ENCODE measurements at places on chromosomes 6 and 20.

GRCh38 chr6:1630212-1630770 lies 20.6 kb downstream of the FOXC1 start:
- DNase-seq: no peak

DNA sequence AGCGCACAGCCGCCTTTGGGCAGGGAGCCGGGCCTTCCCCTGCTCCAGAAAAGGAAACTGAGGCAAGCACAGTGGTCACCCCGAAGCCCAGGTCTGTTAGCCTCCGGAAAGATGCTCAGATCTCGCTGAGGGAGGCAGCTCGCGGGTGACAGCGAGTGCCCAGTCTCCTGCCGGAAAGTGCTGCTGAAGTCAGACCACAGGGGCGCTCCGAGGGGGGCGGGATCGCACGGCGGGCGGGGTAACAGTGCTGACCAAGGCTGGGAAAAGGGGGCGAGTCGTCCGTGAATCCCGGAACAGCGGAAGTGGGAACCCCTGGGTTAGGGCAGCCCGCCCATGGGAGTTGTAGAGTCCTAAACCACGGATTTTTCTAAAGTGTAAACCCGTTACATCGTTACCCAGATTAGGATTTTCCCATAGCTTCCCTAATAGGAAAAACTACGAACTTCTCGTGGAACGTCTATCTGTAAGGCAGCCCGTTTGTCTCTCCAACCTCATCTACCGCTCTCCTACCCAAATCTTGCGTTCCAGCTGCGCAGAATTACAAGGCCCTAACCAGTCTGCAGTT lies 504 bp downstream of the VPS16 start:
- peak; percentile 35 for DNase-seq

DNA sequence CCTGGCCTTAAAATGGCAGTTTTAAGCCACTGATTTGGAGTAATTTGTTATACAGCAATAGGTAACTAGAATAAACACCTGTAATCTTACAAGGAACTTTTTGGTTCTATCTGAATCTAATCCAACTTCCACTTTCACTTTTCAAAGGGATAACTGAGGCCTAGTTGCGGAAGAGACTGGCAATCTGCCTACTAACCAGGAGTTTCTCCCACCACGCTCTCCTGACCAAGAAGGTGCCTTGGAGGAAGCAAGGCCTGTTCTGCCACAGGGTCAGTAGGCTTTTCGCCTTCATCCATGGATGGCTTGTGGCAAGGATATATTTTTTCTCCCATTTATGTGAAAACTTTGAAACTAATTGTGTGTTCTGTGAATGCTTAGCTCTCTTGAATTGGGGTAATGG lies 12.9 kb upstream of the MYBL2 start:
- DNase-seq: no peak

GRCh38 chr6:126156973-126157372 lies 170.6 kb downstream of the TRMT11 start:
- DNase-seq: no peak

DNA sequence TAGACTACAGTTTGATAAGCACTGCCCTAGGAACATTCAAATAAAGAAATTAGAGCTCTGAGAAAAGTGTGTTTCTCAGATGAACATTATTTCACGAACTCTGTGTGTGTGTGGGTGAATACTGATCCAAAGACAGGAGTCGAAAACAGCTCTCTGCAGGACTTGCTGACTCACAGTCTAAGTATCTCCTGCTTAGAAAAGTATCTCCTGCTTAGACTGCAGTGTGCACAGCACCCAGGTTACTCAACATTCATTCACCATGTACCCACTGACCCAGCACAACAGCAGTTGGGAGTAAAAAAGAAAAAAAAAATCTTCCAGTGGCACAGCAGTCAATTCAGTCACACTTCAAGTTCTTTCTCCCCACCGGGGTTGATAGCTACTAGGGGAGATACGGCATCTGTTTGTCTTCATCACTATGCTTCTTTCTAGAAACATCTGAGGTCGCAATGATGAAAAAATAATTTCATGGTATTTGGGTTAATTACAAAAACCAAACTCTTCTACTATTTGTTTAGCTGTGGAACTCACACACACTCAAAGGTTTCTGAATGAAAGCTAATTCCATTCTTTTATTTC lies 48.0 kb downstream of the GCLC start:
- DNase-seq: peak; percentile 89

- no peak for DNase-seq
Observed at GRCh38 chr6:7343546-7344475, 30.8 kb upstream of the SSR1 start.

- DNase-seq: peak; percentile 54
Observed at GRCh38 chr6:36593569-36594028, 563 bp upstream of the SRSF3 start.

DNA sequence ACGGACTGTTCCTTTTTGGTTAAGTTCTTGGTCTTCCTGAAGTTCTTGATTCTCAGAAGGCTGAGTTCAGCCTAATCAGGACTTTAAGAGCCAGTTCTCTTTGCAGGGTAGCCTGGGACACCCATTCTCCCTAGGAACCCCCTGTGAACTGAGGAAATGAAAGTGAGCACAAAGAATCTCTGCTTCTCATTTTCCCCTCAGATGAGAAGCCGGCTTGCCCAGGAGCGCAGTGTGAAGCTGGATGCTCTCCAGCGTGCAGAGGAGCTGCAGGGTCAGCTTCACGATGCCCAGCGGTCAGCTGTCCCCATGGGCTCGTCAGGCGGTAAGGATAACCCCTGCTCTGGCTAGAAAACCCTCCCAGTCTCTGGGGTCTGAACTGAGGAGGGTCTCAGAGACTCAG lies 34.0 kb downstream of the CD164 start:
- no peak for DNase-seq

- no peak for DNase-seq
Observed at GRCh38 chr6:43956478-43956877, 170.8 kb downstream of the MRPL14 start.

- no peak for DNase-seq
Observed at GRCh38 chr6:52489881-52490280, 69.7 kb downstream of the EFHC1 start.

DNA sequence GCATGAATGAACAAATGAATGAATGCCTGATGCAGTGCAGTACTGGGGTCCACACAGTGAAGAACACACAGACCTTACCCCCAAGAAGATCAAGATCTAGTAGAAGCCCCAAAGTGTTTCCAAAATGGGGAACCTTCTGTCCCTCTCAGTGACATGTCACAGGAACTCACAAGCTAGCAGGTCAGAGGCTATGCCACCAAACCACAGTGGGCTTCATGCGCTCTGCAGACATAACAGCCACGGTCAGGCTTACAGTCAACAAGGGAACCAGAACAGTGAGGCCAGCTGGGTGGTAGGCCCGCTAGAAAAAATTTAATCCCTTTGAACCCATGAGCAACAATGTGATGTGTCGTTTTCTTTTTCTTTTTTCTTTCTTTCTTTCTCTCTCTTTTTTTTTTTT lies 20.2 kb upstream of the ARFGEF2 start:
- no peak for DNase-seq

- DNase-seq: no peak
Observed at GRCh38 chr6:163776906-163777686, 362.6 kb downstream of the QKI start.

- peak; percentile 90 for DNase-seq
Observed at GRCh38 chr20:23021951-23022350, 13.2 kb upstream of the SSTR4 start.

GRCh38 chr6:40806256-40806864 lies 219.2 kb upstream of the LRFN2 start:
- DNase-seq: no peak

GRCh38 chr6:6717953-6718352 lies 129.4 kb downstream of the LY86 start:
- DNase-seq: peak; percentile 90

- DNase-seq: peak; percentile 85
Observed at GRCh38 chr20:17558154-17558940, 11.5 kb upstream of the DSTN start.

GRCh38 chr6:42159431-42160024 lies 13.6 kb upstream of the GUCA1A start:
- DNase-seq: peak; percentile 43

- DNase-seq: no peak
Observed at GRCh38 chr6:94956910-94957309, 620.4 kb upstream of the MANEA start.

- no peak for DNase-seq
Observed at GRCh38 chr20:49400410-49400809, 82.1 kb downstream of the KCNB1 start.

GRCh38 chr20:43749734-43750294 lies 23.0 kb upstream of the GTSF1L start:
- DNase-seq: peak; percentile 51

DNA sequence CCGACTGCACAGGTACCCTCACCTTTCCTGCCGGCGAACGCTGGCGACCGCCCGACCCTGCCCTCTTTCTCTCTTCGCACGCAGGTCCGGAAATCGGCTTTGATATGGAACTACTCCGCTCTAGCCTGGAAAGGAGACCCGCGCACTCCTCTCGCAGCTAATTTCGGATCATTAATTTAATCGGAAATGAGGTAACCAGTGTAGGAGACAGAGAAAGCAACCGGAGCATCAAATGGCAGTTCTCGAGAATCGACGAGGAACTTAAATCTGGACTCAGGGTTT lies 949 bp upstream of the ATXN1 start:
- no peak for DNase-seq

GRCh38 chr20:55417836-55418235 lies 587.5 kb downstream of the CBLN4 start:
- no peak for DNase-seq

GRCh38 chr6:27882624-27883023 lies 29.6 kb downstream of the OR2B2 start:
- no peak for DNase-seq

DNA sequence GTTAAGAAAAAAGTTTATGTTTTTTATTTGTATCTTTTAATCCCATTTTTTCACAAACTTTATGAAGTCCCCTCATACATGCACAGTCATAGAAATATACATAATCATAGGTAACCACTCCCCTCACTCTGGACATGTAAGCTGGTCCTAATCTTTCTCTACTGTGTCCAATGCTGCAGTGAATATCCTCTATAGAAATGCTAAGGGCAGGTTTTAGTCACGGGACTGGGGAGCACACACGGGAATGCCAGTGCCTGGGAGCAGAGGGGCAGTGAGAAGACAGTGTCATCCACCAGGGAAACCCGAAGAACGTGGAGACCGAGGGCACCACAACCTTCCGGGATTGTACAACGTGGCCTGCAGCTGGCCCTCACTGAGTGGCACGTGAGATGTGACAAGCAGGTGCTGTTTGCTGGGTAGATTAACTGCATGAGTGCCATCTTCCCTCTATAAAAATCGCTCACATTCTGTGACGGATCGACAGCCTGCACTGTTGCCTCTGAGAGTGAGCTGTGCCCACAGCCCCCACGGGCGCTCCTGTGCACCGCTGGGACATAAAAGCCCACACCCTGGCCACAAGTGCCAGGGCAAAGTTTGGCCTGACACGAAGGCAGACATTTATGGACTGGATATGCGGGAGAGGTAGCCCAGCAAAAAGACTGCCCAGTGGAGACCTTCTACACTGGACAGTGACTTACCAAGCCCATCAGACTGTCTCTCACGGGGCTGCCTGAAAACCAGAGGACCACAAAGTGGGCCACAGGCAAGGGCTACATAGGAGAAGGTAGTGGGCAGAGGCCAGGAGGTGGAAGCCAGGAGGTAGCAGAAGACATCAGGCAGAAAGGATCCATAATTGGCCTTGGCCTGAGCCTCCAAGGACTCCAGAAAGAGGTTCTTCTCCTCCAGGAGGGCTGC lies 63.2 kb downstream of the FGD2 start:
- DNase-seq: no peak

GRCh38 chr20:25230166-25230831 lies 17.6 kb upstream of the PYGB start:
- no peak for DNase-seq

- no peak for DNase-seq
Observed at GRCh38 chr20:59627298-59627697, 23.0 kb downstream of the PHACTR3 start.

GRCh38 chr6:44062105-44062770 lies 65.0 kb downstream of the MRPL14 start:
- peak; percentile 81 for DNase-seq

GRCh38 chr20:52425253-52425652 lies 233.7 kb upstream of the ZFP64 start:
- no peak for DNase-seq

GRCh38 chr6:31729979-31730630 lies 1.0 kb upstream of the DDAH2 start:
- DNase-seq: peak; percentile 69
